ENCODE measurements at places on chromosomes 1 and 21. TPM values are rescaled to one million over a fixed set of nuclear protein-coding genes. Genes with fewer than 3 reads are reported as not detected.

OR10J1 gene
- total RNA-seq = 0.25 TPM

ADARB1 gene
- 5.6 TPM for total RNA-seq

PDPN gene
- 1.5 TPM for total RNA-seq

CELSR2 gene
- 3.4 TPM for total RNA-seq

CDK18 gene
- 0.62 TPM for total RNA-seq

NADK gene
- 36.9 TPM for total RNA-seq
